ENCODE measurements at places on chromosomes 12 and 14. TPM values are rescaled to one million over a fixed set of nuclear protein-coding genes. Genes with fewer than 3 reads are reported as not detected.

The OR10P1 gene
- not detected for total RNA-seq

The UBE3B gene
- total RNA-seq: 43.8 TPM

The BICD1 gene
- 39.6 TPM for total RNA-seq

The FGF6 gene
- not detected for total RNA-seq

The CIDEB gene
- 94.7 TPM for total RNA-seq

The CLEC2B gene
- 4.9 TPM for total RNA-seq

The ADAM20 gene
- total RNA-seq: 3.2 TPM

The ACOT6 gene
- not detected for total RNA-seq

The DLGAP5 gene
- total RNA-seq: 6.3 TPM

The MARS1 gene
- 97.4 TPM for total RNA-seq

The IGF1 gene
- 6.5 TPM for total RNA-seq

The TROAP gene
- total RNA-seq: 28.1 TPM

The USP44 gene
- not detected for total RNA-seq

The NKX2-1 gene
- not detected for total RNA-seq

The SOAT2 gene
- 55.0 TPM for total RNA-seq

- no peak for DNase-seq
These were observed 9.7 kb upstream of the ZDHHC22 start for GRCh38 chr14:77151245-77151644.

DNA sequence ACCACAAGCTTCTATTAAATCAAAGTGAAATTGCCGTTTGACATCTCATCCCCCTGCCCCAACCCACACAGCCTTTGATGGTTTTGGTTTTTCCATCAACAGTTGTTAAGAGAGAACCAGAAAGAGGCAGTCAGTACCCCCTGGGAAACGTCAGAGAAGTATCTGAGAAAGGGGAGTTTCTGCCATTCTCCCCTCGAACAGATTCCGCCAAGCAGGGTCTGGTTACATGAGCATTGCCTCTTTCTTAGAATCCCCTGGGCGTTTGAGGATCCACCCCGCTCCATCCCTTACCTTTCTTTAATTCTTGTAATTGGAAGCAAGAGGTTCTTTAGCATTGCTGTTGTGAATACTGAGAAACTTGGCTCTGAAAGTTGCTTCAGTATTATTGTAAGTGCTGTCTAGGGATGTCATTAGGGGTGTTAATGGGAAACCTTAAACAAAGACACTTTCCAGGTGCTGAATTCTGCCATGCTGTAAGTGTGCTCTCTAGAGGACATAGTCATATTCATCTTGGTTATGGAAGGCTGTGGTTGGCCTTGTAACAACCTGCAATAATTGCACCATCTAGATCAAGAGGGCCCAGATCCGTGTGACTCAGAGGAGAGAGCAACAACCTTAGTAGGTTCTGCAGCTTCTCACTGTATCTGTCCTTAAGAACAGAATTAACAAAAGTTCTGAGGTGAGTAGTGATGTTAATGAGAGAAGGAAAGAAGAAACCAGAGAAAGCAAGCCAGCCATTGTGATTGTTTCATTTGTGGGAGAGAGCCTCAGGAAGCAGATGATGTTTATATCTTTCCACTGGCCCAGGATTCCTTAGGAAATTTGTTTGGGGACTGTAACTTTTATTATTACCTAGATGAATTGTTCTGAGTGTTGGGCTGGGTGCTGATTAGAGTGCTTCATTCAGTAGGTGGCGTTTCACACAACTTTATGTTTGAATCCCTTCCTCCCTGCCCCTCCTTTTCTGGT, 9.0 kb downstream of the TMBIM6 start:
- DNase-seq: no peak

DNA sequence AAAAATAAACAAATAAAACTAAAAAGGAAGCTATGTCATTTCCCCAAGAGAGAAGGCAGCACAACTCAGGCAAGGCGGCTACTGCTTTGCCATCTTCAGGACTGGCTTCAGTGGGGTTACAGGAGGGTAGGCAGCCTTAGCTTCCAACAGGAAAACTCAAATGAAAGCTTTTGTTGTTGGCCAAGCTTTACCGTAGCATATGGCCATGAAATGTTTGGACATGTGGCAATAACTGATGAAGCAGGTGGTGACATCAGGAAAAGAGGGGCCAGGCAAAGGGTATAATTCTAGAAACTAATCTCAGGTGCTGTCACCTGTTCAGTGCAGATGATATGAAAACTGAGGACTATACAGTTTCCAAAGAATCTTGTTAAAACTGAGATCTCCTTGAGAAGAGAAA, 22.8 kb upstream of the NPFF start:
- no peak for DNase-seq

GRCh38 chr14:104968153-104968527, 10.0 kb downstream of the AHNAK2 start:
- DNase-seq: peak; percentile 70

DNA sequence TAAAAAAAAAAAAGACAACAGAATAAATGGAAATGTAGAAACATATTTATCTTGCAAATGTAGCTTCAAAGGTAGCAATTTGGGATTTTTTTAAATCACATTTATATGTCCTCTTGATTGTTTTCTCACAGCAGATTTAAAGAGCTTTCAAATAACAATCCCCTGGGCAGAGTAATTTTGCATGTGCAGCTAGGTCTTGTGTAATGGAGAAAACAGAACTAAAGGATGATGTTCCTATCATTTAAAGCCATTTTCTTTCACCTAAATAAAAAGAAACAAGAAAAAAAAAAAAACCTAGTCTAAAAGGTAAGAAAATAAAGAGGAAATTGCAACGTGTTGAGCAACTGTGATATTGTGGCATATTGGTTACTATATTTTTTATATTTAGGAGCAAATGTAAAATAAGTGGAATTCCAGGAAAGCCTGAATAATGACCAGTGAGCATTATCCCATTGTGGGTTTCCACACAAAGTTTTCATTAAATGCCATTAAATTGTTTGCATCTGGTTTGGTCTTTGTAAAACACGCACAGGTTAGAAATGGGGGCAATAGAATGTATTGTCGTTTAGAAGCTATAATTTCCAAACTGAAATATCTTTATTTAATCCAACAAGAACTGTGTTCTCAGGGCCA, 215.6 kb downstream of the SLC6A15 start:
- no peak for DNase-seq

- no peak for DNase-seq
These were observed 22.1 kb upstream of the BTBD6 start for GRCh38 chr14:105226198-105226597.

DNA sequence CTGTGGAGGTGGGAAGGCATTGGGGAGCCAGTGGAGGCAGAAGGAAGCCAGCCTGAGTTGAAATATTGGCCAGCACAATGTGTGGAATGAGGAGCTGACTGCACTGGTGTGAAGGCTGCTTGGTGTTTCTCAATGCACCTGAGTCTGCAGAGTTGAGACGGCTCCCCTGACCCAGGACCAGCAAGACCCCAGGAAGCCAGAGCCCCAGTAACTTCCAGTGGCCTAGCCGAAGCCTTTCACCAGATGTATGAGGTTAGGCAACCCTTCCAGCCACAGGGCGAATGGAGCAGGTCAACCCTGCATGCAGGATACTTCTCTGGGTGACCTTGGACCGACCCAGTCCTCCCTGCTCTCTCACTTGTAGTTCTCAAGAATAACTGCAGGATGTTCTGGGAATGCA, 12.9 kb upstream of the KRT73 start:
- no peak for DNase-seq

DNA sequence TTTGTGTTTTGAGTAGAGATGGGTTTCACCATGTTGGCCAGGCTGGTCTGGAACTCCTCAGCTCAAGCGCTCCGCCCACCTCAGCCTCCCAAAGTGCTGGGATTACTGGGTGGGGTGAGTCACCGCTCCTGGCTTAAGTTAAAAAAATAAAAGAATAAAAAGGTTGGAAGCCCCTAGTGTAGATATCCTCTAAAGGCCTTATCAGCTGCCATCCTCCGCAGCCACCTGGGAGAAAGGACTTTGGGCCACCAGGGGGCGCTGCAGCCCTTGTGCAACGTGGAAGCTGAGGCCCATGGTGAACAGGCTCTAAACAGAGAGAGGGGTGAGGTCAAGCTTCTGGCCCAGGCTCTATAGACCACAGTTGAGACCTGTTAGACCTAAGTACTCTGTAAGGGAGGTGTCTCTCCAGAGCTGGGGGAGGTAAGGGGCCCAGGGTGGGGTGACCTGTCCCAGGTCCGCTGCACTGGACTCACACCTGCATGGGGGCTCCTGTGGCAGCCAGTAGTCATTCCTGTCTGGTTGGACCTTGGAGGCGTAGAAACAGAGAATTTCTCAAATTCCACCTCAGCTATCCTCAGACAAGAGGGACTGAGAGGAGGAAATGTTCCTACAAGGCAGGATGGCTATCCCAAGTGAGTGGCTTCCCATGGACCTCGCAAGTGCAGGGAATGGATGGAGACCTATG, 14.0 kb upstream of the RACGAP1 start:
- DNase-seq: peak; percentile 94

DNA sequence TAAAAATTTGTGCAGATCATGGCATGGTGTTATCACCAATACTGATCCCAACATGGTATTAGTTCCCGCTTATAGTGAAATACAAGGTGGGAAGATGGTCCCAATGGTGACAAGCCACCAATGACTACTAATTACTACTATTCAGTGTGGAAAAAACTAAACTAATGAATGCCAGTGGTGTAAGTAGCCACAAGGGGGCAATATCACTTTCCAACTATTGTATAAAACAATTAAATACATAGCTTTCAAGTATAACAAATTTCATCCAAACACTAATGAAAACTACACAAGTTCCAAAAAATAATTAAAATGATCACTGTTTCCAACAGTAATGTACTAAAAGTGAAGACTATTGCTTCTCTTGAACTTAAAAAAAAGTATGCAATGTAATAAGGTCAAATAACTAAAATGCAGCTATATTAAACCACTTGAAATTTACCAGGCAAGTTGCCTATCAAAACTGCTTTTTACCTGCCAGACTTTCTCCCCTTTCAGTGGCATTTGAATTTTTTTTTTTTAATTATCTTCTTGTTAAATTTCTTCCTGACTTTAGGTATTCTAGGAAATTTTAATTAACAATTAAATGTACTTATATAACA, 58.0 kb downstream of the PAPLN start:
- no peak for DNase-seq

GRCh38 chr14:102749393-102750305, 27.6 kb upstream of the TRAF3 start:
- no peak for DNase-seq

GRCh38 chr12:117564881-117565280, 203.5 kb upstream of the NOS1 start:
- no peak for DNase-seq

DNA sequence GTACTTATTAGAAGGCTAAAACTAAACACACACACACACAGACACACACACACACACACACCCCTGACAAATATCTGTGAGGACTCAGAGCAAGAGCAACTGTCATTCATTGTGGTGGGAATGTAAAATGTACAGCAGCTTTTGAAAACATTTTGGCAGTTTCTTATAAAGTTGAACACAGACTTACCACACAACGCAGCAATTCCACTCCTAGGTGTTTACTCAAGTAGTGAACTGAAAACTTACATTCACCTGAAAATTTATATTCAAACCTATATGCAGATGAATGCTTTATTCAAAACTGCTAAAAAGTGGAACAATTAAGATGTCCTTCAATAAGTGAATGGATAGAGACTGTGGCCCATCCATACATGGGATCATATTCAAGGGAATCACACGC, 18.6 kb downstream of the ZNF605 start:
- DNase-seq: no peak

DNA sequence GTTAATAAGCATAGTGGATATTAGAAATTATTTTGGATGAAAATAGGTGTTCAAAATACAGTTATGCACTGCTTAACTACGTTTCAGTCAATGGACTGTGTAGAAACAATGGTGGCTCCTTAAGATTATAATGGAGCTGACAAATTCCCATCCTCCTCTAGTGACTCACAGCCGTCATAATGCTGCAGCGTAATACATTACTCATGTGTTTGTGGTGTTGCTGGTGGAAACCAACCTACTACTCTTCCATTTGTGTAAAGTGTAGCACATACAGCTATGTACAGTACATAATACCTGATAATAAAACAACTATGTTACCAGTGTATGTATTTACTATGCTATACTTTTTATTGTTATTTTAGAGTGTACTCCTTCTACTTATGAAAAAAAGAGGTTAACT, 111.2 kb upstream of the TMCC3 start:
- no peak for DNase-seq

- DNase-seq: no peak
These were observed 174.7 kb upstream of the DAAM1 start for GRCh38 chr14:59013672-59014298.

- peak; percentile 65 for DNase-seq
These were observed 24.6 kb upstream of the UBC start for GRCh38 chr12:124939079-124939420.

DNA sequence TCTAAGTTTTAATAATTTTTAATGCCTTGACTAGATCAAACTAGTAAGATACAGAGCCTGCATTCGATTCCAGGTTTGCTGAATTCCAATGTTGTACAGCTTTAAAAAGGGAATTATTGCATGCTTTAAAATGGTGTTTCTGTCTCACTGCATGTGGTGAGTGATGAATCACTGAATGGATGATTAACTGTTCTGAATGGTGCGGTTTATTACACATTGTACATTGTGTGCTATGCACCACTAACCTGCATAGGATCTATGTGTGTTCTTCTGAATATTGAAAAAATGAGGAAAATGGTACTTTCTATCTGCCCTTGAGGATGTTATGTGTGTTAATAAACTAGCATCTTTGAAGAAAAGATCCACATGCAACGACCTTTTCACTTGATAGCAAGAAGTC, 231.7 kb downstream of the NRXN3 start:
- no peak for DNase-seq

DNA sequence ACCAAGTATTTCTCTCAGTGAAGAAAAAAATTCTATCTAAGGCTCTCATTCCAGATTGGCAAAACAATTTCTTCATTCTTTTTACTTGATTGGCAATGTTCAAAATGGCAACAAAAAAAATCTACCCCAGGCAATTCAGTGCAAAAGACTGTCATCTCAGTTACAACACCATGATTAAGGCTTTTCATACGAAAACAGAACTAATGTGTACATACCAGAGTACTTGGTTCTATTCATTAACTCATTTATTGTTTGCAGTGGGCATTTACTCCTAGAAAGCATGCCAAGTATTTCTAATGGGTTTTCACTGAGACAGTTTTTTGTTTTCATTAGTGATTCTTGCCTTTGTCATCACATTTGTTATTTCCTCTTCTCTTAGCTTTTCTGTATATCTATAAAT, 33.0 kb downstream of the DBX2 start:
- DNase-seq: no peak

GRCh38 chr12:120610560-120610959, 29.4 kb upstream of the POP5 start:
- DNase-seq: no peak

- no peak for DNase-seq
These were observed 117.7 kb downstream of the SOX5 start for GRCh38 chr12:23831739-23832138.

- DNase-seq: no peak
These were observed 48.7 kb upstream of the KITLG start for GRCh38 chr12:88628856-88629509.

DNA sequence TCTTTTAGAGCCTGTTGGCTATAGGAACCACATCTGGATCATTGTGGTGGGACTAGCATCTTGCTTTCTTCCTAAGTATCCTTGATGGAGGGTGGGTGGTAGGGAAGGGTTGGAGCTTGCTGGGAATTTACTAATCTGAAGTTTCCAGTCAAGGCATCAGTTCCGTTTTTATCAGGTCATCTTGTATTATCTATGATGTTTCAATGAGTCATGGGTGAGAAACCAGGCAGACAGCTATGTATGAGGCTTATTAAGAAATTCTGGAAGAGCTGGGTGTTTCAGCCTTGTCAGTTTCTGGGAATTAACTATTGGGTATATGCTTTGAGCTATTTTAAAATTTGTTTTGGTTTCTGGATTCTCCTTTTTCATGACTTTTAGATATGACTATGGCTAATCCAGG, 11.3 kb downstream of the TSFM start:
- DNase-seq: no peak

GRCh38 chr12:67222302-67222701, 46.9 kb upstream of the CAND1 start:
- no peak for DNase-seq
